HTR-8/SVneo (cell line): ENCODE measurements at places on chromosomes 4 and X.

DNA sequence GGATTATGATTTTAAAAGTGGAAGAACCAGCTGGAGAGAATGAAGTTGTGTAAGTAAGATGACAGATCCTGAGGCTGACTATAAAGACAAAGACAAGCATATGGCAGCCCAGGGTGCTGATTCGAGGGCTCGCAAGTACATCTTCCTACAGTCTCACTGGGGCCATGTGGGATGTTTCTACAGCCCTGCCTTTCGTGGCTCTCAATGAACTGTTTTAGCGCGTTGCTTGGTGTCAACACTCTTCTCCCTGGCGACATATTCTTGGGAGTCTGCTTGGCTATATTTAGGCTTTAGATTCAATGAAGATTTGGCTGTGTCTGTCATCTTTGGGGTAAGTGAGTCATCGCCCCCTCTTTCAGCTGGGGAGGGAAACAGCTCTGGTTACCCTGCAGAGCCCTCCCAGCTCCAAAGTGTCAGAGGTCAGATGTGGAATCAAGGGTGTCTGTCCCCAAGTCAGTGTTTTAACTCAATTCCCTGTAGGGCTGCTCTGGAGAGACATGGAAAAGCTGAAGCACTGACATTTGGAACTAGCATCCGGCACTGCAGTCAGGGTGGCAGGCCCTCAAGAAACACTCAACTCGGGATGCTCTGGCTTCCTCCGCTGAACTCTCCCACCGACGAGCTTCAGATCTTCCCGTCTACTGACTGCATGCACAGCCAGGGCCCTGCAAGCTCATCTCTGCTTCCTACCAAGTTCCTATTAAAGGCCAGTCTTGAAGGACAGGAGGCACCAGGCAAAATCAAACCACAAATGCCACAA, 65.7 kb downstream of the GATB start:
- DNase-seq = no peak

DNA sequence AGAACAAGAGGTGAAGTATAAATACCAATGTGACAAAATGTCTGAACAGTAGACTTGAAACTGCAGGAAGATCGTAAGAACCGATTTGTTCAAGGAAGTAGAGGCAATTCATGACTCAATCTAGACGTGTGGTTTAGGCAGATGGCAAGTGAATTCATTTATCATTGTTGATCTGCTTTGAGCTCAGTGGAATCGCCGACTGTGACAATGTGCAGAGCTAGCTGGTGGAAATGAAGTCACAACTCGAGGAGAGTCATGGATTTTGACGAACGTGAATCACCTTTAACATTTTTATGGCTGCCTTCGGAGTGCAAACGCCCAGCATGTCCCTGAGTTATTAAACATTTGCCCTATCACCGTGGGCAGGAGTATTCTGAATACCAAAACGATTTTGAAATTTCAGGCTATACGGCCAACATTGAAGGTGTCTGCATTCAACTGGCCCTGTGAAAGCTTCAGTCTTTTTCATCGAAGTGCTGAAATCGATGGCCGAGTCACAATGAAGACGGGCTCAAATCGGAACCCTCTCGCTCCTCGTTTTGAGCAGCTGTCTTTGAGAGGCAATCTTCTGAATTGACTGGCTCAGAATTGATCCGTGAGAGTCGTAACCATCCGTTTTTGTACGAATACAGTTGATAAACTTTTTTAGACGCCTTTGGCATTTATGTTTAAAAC, 689 bp upstream of the OGT start:
- no peak for DNase-seq

DNA sequence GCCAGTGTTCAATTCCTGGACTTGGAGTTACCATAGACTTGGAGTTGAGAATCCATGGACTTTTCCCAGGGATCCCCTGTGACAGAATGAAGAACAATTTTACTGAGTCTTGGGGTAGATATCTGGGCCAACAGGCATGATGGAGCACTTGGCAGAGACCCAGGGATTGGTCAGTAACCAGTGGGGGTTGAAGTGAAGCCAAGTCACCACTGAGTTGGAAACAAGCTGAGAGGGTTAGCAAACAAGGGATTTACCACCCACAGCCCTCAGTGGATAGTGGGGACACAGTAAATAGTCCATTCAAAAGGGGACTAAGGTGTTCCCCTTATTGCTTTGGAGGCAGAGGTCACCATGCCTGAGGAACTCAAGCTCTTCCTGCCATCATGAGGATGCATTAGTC, 281.7 kb downstream of the PPP1R2C start:
- no peak for DNase-seq

GRCh38 chr4:39335566-39335965, 30.6 kb downstream of the RFC1 start:
- no peak for DNase-seq

GRCh38 chr4:13169731-13170525, 314.2 kb downstream of the RAB28 start:
- DNase-seq = no peak

GRCh38 chr4:146095091-146095690, 80.3 kb upstream of the LSM6 start:
- DNase-seq = peak; percentile 29

GRCh38 chr4:83785891-83786290, 250.0 kb downstream of the GPAT3 start:
- no peak for DNase-seq

GRCh38 chrX:104330966-104331365, 76.2 kb upstream of the ESX1 start:
- DNase-seq = no peak

- no peak for DNase-seq
Measured at GRCh38 chrX:148698221-148698620, 197.8 kb downstream of the AFF2 start.

DNA sequence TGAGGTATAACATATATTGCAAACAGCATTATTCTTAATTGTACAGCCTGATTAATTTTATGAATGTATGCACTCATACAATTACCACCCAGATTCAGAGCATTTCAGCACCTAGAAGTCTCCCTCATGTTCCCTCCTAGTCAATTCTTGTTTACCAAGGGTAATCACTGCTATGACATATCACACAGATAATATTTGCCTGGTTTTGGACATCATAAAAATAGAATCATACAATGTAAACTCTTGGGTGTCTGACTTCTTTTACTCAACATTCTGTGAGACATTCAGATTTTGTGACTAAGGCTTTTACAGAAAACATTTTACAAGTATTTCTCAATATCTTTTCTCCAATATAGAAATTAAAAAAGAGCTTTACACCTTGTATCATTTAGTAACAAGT, 66.9 kb downstream of the PTPN13 start:
- no peak for DNase-seq

DNA sequence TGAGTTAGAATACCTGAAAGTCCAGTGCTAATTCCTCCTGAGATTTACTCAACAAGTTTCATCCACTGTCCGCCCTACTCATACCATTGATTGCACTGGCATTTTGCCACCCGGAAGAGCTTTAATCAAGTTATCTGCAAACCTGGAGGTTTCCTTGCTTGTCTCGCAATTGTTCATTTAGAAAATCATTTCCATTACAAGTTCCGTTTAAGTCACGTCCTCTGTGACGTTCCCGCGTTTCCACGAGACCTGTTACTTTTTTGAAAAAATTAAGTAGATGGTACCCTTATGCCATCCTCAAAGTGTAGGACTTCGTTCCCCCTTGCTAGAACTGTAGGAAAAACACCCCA, 761 bp upstream of the FRYL start:
- DNase-seq = no peak
